ENCODE measurements at places on chromosomes 5 and 9. TPM values are rescaled to one million over a fixed set of nuclear protein-coding genes. Genes with fewer than 3 reads are reported as not detected.

Gene PHYHD1
- 1.0 TPM for total RNA-seq

Gene SUSD3
- total RNA-seq = 9.1 TPM

Gene MED10
- 47.7 TPM for total RNA-seq

Gene LCN12
- total RNA-seq = 2.4 TPM

GRCh38 chr9:125464591-125465385 is 203.2 kb downstream of the GAPVD1 start:
- DNase-seq = no peak

DNA sequence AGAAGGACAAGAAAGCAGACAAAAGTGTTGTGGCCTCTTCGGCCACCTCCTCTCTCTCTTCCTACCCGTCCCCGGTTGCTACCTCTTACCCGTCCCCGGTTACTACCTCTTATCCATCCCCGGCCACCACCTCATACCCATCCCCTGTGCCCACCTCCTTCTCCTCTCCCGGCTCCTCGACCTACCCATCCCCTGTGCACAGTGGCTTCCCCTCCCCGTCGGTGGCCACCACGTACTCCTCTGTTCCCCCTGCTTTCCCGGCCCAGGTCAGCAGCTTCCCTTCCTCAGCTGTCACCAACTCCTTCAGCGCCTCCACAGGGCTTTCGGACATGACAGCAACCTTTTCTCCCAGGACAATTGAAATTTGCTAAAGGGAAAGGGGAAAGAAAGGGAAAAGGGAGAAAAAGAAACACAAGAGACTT is 2.4 kb downstream of the EGR1 start:
- DNase-seq = no peak

- no peak for DNase-seq
Measured at GRCh38 chr5:83378624-83379289, 92.8 kb upstream of the VCAN start.

- DNase-seq = no peak
Measured at GRCh38 chr9:89364666-89365531, 46.6 kb downstream of the SECISBP2 start.

DNA sequence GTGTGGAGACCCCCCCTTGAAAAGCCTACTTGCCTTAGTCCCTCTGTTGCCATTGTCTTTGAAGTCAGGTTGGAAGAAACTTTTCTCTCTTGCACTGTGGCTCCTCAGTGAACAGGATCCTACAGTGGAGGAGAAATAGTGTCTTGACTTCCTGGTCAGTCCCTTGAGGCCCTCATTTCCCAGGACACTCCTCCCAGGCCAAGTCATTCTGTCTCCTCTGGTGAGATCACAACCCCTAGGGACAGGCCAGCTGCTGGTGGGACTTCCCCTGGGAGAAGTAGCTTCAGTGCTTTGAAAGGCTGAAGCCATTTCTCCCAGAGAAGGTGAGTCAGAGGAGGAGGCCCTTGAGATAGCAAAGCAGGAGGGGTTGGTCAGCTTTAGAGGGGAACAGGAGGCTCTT is 10.1 kb upstream of the GRIA1 start:
- DNase-seq = no peak

Measured in activated B cell treated with CpG ODN at 0.5 μM for 24 hours (primary cell).